IPS DF 6.9 (cell line): ENCODE measurements at places on chromosomes 7 and 10.

DNA sequence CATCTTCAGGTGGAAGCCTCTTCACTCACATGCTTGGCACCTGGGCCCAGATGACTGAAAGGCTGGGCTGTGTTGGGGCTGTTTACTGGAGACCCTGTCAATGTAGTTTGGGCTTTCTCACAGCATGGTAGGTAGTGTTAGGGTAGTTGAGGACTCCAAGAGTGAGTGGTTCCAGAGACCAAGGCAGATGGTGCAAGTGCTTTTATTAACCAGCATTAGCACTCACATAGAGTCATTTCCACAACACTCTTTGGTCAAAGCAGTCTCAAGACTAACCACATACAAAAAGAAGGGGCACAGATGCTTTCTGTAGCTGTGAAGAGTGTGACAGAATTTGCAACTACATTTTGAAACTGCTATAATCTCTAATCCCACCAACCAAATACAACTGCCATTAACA is 135.0 kb downstream of the RTKN2 start:
- DNase-seq = no peak

- no peak for DNase-seq
Measured at GRCh38 chr7:49773218-49773935, at the start of gene VWC2. Gene VWC2 (plus strand): TSS chr7:49773638. CDS start chr7:49775436, 1,798 bp downstream.

- DNase-seq = no peak
Measured at GRCh38 chr7:81583882-81584533, 185.8 kb downstream of the HGF start.

- no peak for DNase-seq
Measured at GRCh38 chr10:72110673-72111401, 22.5 kb upstream of the SPOCK2 start.

- no peak for DNase-seq
Measured at GRCh38 chr10:92244796-92245195, 46.1 kb downstream of the CPEB3 start.

DNA sequence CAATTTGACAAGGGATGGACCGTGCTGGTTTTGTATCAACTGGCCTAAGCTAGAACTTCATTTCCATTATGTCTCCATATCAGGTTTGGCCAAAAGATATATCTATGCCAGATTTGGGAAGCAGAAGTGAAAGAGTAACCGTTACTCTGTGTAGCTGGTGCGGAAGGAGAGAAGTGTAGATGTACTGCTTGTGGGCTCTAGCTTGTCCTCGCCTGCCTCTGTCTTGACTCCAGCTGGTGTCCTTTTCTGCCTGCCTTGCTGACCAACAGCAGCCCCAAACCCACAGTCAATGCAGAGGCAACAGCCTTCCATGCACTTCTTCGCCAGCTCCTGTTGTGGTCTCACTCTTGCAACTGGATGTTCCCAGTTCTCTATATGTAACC is 128.5 kb downstream of the KIF20B start:
- no peak for DNase-seq

DNA sequence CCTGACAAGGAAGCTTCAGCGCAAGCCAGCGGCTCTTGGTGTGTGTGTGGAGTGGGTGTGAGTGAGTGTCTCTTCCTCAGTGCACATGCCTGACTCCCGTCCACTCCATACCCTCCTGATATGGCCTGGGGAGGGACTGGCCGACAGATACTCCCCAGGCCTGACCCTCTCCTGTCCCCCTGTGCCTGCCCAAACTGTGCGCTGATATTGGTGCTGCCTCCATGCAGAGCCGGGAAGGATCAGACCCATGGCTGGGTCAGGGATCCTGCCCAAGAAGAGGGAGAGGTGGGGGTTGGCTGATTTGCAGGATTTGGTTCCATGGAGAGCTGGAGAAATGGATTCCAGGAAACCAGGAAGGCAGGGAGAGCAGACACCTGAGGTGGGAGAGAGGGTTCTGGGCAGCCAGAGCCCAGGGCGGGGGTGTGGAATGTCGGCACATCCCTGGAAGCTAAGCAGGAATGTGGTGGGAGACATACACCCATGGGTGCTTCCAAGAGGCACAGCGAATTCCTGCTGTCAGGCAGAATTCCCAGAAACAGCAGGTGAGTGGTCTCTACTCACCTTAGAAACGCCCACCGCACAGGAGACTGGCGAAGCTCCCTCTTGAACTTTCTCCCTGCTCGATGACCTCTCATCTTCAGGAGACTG is 6.3 kb downstream of the CALML5 start:
- DNase-seq = no peak

DNA sequence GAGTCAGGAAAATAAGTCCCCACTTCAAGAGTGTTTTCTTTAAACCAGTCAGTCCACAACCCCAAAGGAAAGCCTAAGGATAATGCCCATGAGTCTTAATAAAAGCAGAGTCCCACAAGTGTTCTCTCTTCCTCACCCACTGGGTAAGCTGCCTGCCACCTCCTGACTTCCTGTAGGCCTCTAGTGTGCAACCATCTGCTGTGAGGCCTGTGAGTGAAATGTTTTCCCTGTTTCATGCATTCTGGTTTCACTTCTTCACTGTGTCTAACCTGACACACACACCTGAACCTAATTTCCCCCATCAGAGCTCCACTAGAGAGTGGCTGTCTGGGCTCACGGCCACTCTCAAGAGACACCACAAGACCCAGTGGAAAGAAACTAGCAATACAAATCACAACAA is 38.9 kb upstream of the GDF10 start:
- DNase-seq = no peak

- no peak for DNase-seq
Measured at GRCh38 chr7:114405427-114405826, 9.2 kb upstream of the FOXP2 start.

GRCh38 chr10:85280014-85280413 is 951.6 kb downstream of the CCSER2 start:
- DNase-seq = no peak

DNA sequence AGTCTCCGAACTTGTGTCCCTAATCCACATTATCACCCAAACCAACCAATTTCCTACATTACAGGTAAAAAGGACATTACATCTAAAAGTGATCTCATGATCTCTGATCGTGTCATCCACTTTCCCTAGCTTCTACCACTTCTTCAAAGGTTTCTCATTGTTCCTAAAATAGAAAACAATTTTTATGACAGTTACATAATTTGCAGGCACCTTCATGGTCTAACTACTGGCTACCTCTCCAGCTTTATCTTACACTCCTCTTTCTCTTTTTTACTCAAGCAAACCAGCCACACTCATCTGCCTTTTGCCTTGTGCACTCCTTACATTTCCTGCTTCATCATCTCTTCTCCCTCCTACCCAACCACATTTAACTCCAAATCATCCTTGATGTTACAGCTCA is 886.7 kb upstream of the SORCS1 start:
- DNase-seq = no peak

GRCh38 chr7:24201226-24201625 is 82.8 kb upstream of the NPY start:
- DNase-seq = no peak

- DNase-seq = no peak
Measured at GRCh38 chr7:58086461-58086860, 636.5 kb downstream of the ZNF716 start.
